Stimulated activated CD8-positive, alpha-beta memory T cell treated with anti-CD3 and anti-CD28 coated beads, Interleukin-4, amount 100 ng/mL, for 4 hours (primary cell): ENCODE measurements at places on chromosomes 11 and 22.

- DNase-seq: no peak
These were observed 11.0 kb downstream of the PTPRJ start for GRCh38 chr11:47991266-47991830.

DNA sequence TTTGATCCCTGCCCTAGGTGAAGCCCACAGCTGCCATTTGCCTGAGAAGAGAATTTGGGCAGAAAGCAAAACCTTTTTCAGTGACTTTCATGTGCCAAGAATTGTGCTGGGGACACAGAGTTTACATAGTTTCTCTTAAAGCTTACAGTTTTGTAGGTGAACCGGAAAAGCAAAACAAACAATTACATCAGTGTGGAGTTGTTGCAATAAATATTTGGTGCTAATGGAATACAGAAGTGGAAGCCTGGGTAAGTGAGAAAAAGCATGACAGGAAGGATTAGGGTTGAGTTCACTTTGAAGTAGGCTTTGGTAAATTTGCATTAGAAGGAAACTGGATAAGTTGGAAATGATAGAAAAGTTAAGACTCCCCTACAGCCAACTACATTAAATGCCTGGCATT lies 82.7 kb downstream of the RASSF10 start:
- DNase-seq: no peak

DNA sequence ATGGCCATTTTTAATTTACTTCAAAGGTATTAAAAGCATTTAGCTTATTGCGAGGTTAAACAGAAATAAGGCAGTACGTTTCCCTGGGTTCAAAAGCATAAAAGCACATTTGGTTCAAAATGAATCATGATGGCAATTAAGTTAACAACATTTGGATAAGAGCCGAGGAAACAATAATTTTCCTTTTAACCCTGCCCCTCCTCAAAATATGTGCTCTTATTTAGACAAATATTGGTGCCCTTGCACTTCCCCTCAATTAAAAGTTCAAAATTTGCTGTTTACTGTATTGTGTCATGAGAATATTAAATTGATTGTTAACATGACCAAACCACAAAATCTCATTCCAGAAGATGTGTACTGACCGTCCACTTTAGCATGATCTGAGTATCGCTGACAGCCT lies 48.7 kb downstream of the VSIG10L2 start:
- no peak for DNase-seq

DNA sequence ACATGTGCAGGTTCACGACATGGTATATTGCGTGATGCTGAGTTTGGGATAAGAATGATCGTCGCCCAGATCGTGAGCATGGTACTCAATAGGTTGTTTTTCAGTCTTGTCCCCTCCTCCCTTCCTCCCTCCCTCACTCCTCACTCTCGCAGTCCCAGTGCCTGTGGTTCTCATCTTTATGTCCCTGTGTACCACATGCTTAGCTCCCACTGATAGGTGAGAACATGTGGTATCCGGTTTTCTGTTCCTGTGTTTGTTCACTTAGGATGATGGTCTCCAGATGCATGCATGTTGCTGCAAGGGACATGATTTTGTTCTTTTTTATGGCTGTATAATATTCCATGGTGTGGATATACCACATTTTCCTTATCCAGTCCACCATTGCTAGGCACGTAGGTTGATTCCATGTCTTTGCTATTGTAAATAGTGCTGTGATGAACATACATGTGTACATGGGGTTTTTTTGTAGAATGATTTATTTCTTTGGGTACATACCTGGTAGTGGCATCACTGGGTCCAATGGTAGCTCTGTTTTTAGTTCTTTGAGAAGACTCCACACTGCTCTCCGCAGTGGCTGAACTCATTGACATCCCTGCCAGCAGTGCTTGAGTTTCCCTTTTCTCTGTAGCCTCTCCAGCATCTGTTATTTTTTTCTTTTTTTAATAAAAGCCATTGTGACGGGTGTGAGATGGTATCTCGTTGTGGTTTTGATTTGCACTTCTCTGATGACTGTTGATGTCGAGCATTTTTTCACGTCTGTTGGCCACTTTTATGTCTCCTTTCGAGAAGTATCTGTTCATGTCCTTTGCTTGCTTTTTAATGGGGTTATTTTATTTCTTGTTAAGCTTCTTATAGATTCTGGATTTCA lies 16.4 kb downstream of the ZBED4 start:
- no peak for DNase-seq

DNA sequence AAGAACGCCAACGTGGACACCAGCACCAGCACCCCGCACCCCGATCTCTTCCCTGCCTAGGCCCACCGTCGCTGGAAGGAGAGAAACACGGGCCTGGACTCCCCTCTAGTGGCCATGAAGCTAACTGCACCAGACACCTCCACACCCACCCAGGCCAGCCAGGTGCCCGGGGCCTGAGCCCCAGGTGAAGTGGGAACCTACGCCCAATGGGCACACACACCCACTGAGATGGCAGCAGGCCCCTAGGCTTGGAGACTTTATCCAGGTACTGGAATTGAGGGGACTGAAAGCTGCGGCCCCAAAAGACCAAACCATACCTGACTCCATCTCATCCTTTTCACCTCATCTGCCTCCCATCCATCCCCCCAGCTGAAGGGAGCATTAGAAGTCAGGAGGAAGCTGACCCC lies 81.0 kb downstream of the BUD13 start:
- no peak for DNase-seq

DNA sequence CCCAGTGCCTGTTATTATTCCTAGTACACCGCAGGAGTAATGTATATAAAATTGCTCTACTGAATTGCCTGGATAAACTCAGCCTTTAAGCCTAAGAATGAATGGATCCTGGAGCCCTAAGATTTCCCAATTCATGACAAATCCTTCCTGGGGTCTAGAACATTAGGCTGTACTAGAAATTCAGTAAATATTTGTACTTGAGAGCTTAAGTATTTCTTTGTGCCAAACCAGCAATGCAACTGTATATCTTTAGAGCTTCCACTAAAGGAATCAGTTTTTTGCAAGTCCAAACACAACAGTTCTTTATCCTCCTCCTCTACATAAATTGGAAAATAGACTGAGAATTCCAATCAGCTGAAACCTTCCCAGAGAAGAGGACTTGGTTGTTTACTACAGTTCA lies 65.6 kb downstream of the FAM168A start:
- DNase-seq: no peak

DNA sequence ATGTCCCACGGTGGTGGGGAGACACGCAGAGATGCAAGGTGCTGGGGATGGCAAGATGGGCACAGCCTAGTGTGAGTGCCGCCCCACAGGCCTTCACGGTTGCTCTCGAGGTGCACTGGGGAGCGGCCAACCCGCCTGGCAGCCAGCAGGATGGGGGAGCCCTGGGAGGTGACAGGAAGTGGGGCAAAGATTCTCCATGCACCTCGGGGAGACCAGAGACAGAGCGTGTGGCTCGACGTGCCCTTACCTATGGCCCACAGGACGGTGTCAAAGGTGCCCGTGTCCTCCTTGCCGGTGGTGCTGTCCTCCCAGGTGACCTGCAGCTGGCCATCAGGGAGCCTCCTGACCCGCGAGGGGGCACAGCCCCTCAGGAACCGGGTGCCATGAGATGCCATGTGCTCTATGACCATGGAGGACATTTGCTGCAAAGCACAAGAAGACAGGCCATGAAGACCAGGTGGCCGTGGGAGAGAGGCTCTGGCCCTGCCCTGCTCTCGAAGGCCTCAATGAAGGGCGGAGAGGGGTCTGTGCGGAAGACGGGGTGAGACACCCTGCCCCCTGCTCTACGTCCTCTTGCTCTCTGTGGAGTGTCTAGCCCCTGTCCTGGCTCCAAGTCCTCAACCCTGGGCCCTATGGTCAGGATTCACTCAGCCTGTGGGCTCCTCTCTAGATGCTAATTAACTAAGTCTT lies 40.6 kb upstream of the GNB1L start:
- no peak for DNase-seq

GRCh38 chr11:18844753-18845367 lies 53.3 kb upstream of the PTPN5 start:
- no peak for DNase-seq

- no peak for DNase-seq
These were observed 4.6 kb upstream of the ACER3 start for GRCh38 chr11:76856106-76856505.

DNA sequence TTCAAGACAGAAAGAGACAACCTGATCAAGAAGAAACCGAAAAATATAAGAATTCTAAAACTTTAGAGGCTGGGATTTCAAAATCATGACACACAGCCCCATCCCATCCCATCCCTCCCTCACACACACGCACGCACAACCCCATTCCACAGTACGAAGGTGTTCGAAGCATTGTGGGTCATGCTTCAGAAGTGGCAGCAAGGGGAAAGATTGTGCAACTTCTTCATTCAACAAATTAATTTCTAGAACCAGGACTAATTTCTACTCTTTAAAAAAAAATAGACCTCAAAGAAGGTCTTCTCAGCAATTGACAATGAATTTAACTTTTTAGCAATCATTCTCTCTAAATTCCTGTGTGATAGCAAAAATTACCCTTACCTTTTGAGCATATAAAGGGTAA lies 867 bp downstream of the SPA17 start:
- DNase-seq: no peak

- DNase-seq: no peak
These were observed 84.1 kb downstream of the DDX10 start for GRCh38 chr11:108748968-108749367.

- DNase-seq: no peak
These were observed 44.6 kb downstream of the UVRAG start for GRCh38 chr11:75859614-75860013.

- no peak for DNase-seq
These were observed 160.0 kb downstream of the NAV2 start for GRCh38 chr11:19872512-19873145.

GRCh38 chr11:78425399-78426070 lies 7.9 kb upstream of the GAB2 start:
- no peak for DNase-seq

GRCh38 chr11:45592636-45593035 lies 72.8 kb downstream of the CHST1 start:
- DNase-seq: no peak

DNA sequence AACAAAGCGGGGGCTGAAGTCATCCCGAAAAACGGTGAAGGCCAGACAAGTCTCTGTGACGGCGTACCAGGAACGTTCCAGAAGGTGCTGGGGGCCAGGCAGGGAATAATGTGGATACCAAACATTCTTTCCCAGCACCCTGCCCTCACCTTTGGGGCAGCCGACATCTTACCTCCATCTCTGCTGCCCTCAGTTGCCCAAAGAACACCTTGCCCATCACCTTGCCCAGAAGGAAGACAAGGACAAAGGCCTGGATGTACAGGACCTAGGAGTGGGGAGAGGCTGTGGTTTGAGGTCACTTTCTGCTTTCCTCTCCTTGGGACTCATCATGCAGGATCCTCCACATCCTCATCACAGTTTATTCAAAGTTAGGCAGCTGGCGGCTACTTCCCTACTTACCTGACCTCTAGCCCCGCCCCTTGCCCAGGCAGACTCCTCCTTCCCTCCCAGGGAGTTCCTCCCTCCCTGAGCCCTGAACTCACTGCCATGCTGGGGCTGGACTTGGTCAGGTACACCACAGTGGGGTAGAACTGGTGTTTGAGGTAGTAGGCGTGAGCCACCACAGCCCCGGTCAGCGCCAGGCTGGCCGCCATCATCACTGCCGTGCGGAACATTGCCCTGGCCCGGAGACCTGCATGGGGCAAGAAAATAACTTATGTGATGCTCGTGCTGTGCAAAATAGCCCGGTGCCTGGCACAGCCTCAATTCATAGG lies 1.2 kb downstream of the SYVN1 start:
- no peak for DNase-seq

DNA sequence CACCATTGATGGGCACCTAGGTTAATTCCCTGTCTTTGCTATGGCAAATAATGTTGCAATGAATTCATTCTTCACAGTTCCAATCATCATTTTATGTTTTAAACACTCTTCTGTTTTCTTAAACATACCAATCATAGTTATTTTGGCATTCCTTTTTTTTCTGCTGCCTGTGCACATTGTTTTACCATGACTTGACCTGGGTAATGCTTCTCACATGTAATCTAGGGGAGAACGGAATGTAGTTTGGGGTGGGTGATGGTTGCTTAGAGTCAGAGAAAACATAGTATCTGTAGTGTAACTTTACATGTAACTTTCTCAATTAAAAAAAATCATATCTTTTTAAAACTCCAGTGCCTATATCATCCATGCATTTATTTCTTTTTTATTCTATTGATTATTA lies 1945.3 kb upstream of the RAG2 start:
- DNase-seq: no peak

GRCh38 chr22:35425971-35426800 lies 26.2 kb downstream of the MCM5 start:
- DNase-seq: no peak

- DNase-seq: no peak
These were observed 1.6 kb downstream of the APLP2 start for GRCh38 chr11:130071211-130071712.

GRCh38 chr22:46942799-46943785 lies 180.6 kb downstream of the TBC1D22A start:
- no peak for DNase-seq

DNA sequence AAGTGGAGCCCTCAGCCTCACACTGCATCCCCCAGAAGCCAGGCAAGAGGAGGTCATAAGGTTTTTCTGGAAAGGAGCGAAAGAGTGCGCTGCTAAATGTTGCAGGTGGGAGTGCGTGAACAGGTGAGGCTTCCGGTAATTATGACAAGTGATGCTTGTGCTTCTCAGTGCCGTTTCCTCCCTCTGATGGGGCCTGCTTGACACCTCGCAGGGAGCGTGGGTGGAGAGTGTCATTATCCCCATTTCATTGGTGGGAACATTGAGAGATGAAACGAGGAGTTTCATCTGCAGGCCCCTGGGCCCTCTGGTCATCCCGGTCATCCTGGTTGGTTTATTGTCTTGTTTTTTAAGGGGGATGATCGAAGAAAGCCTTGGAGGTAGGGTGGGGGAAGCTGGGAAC lies 57.5 kb downstream of the BCR start:
- DNase-seq: no peak

DNA sequence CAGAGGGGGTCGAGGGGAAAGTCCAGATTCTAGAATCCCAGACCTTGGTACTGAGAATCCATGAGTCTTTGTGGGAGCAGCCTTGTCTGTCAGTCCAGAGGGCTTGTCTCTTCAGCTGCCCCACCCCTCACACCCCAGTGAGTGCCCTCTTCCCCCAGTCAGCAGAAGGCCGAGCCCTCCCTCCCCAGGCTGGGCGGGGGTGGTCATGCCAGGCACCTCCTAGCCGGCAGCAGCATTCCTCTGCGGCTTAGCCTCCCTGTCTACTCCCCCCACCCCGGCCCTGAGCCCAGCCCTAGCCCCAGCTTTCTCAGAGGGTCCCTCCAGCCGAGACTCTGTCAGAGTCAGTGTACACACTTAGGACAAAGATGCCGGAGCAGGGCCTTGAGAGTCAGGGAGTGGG lies 4.6 kb downstream of the SOX10 start:
- DNase-seq: no peak

DNA sequence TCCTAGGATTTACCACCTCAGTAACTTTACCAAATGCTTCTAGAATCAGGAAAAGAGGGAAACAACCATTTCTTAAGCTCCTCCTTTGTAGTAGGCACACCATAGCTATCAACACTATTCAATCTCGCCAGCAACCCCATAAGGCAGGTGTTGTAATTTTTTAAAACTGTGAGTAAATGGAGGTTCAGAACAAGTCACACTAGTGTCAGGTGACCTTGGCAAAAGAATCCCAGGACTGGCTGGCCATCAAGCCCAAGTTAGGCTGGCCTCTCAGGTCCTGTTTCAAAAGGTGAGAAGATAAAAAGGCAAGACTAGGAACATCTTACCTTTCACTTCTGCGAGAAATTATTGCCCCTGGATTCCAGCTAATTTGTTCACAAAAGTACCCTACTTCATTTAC lies 713 bp downstream of the TOP3B start:
- DNase-seq: no peak
